ENCODE measurements at places on chromosomes 5 and 9. TPM values are rescaled to one million over a fixed set of nuclear protein-coding genes. Genes with fewer than 3 reads are reported as not detected.

Gene DMRT3
- total RNA-seq, result not detected

Gene ORM2
- total RNA-seq, result not detected

- no peaks in the 10 kb centered on the region for H3K4me1 ChIP-seq
- no peak overlapping the region for H3K4me3 ChIP-seq
- H3K36me3 ChIP-seq, result no peaks in the 10 kb centered on the region
- no peak for DNase-seq
- no peaks in the 10 kb centered on the region for H3K27me3 ChIP-seq
- no peak overlapping the region for H3K27ac ChIP-seq
These were observed 24.7 kb downstream of the SLC36A3 start for GRCh38 chr5:151278845-151279244.

GRCh38 chr9:18045326-18045725, 428.6 kb upstream of the ADAMTSL1 start:
- no peaks in the 10 kb centered on the region for H3K4me1 ChIP-seq
- H3K27me3 ChIP-seq, result no peaks in the 10 kb centered on the region
- no peak for DNase-seq
- H3K27ac ChIP-seq, result no peak overlapping the region
- H3K4me3 ChIP-seq, result no peak overlapping the region

Gene CDKN2B-AS1
- 0.30 TPM for total RNA-seq

DNA sequence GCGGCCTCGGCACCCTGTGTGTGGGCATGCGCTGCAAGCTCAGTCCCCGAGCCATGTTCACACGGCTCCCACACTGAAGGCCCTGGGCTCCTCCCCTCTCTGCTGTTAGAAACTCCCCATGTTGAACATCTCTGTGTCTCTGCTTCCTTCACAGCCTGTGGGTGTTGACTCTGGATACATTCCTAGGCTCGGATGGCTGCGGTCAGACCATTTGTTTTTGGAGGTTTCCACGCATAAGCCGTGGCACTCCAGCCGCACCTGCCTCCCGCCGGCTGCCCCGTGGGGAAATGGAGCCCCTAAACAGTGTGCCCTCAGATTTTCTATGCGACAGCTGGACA, 31.2 kb upstream of the LRRC14B start:
- no peak overlapping the region for H3K4me3 ChIP-seq
- H3K27me3 ChIP-seq, result no peaks in the 10 kb centered on the region
- no peak for DNase-seq
- H3K27ac ChIP-seq, result no peak overlapping the region
- no peaks in the 10 kb centered on the region for H3K4me1 ChIP-seq
- no peaks in the 10 kb centered on the region for H3K36me3 ChIP-seq

DNA sequence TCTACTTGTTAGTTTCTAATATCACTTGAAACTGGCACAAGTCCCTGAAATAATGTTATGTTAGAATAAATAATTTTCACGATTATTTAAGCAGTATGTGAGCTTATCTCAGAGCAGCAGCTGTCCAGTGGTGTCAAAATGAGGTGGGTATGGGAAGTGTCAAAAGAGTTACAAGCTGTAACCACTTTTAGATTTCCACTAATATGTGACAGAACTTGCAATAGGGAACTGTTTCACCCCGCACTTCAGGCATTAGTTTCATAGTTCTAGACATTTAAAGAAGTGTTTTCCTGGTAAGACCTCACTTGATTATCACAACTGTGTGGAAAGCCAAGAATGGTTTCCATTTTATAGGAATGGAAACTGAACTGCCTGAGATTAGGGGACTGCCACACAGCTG, 2.9 kb upstream of the ISCA1 start:
- peaks cover 11% of the 10 kb centered on the region for H3K4me1 ChIP-seq
- H3K4me3 ChIP-seq, result no peak overlapping the region
- H3K27ac ChIP-seq, result no peak overlapping the region
- DNase-seq, result no peak
- no peaks in the 10 kb centered on the region for H3K36me3 ChIP-seq
- no peaks in the 10 kb centered on the region for H3K27me3 ChIP-seq

Gene CHSY3
- 1.3 TPM for total RNA-seq

Gene NPR3
- total RNA-seq, result 13.8 TPM

Measured in heart right ventricle (tissue), 16 donors.